ENCODE measurements at places on chromosomes 6 and 20.

GRCh38 chr6:43460032-43460431, 4.7 kb upstream of the DLK2 start:
- DNase-seq = no peak

DNA sequence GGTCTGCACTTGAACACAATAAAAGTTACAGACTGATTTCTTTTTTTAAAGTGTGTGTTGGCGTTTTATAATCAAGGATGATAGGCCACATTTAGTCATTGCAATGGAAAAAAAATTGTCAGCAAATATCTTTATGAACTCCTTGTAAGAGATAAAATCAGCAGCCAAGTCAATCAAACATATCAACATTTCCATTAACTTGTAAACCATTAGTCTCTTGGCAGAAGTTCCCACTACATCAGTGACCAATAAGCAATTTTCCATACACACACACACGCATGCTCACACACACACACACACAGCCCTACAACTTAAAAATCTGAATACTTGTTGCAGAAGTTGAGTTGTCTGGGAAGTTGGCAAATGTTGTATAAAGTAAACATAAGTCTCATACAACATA, 315.9 kb upstream of the KCNQ5 start:
- no peak for DNase-seq

DNA sequence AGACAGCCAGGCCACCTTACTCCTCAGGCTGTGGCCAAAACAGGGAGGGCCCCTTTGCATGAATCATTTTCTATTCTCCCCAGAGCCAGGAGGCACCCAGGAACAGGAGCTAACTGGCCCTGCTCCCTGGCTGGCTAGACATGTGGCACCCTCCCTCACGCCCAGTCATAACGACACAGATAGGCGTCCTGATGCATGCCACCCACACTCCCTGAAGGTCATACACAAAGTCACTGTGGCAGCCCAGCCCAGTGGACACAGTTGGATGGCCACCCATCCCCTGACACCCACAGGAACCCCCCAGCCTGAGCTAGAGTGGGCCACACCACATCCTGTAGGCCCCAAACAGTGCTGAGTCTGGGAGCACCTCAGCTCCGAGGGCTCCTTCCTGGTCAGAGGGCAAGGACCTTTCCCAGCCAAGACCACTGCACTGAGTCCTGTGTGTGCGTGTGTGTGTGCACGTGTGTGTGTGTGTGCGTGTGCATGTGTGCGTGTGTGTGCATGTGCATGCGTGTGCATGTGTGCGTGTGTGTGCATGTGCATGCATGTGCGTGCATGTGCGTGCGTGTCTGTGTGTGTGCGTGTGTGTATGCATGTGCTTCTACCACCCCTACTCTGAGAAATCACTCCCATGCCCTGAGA, 21.6 kb downstream of the TFEB start:
- DNase-seq = peak; percentile 65

- no peak for DNase-seq
These were observed 14.3 kb downstream of the ACSS1 start for GRCh38 chr20:25043499-25044260.

- DNase-seq = peak; percentile 38
These were observed 24.5 kb downstream of the ILRUN start for GRCh38 chr6:34671801-34672656.

GRCh38 chr6:79621579-79621978, 9.6 kb upstream of the SH3BGRL2 start:
- DNase-seq = no peak

DNA sequence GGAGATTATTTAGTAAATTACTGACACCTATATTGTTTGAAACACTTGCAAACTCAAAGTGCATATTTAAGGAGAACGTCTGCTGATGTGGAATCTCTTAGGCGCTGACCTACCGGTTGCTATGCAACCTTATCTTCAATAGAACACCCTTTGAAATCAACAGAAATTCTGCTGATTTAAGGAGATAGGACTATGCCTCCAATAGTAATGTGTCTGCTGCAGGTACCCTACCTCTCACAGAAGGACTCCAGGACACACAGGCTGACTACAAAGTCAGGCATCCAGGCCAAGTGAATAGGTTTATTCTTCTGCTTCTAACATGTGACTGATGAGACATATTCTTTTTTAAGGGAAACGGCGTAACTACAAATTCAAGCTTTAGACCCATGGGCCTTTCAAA, 311.7 kb downstream of the CBLN4 start:
- no peak for DNase-seq

- no peak for DNase-seq
These were observed 17.7 kb downstream of the SYNJ2 start for GRCh38 chr6:157999168-158000051.

- DNase-seq = peak; percentile 87
These were observed 47.7 kb downstream of the BANF2 start for GRCh38 chr20:17747431-17747846.

DNA sequence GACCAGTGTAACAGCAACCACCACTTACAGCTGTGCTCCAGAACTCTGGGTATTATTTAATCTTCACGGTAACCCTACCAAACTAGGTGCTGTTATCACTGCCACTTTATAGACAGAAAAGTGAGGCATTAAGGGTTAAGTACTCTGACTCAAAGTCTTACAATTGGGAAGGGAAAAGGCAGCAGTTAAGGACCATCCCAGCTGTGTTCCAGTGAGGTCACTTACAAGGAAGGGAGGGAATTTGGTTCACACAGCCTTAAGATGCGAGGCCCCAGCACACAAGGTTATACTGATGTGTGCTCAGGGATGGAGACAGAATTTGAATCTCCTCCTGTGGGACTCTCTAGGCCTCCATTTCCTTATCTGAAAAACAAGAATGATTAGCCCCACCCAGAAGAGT, 46.7 kb downstream of the TRERF1 start:
- DNase-seq = peak; percentile 50
